ENCODE measurements at places on chromosomes 1 and 21.

DNA sequence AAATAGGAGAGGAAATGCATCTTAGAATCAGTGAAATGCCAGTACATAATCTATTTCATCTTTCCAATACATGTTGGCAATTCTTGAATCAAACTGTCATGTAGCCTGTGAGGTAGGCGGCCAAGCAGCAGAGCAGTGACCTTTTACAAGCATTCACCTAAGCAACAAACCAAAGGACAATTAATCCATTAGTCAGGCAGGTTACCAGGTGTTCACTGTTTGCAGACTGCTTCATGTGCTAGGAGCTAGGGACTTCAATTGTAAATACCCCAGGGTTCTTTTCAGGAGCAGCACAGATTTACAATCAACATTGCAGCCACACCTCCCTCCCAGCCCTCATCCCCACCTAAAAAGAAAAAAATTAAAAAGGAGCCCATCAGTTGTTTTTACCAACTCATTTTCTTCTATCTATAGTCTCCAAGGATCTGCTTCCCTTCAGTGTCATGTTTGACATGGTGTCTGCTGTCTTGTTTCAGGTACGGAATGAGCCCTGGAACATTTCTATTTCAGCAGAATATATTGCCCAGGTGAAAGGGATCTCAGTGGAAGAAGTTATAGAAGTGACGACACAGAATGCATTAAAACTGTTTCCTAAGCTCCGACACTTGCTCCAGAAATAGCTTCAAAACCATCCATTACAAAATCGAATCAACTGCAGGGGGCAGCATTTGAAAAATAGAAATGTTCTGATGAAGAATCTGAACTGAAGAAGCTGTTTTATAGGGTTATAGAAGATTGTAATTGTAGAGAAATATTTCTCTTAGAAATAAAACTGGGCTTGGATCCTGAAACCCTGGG is 23.0 kb downstream of the TATDN3 start:
- no peak for DNase-seq

- no peak for DNase-seq
These were observed 1583.3 kb downstream of the MRPL39 start for GRCh38 chr21:24023936-24024335.

GRCh38 chr1:214076708-214077065 is 88.9 kb downstream of the PROX1 start:
- DNase-seq = no peak

- no peak for DNase-seq
These were observed 116.2 kb downstream of the TGFB2 start for GRCh38 chr1:218461351-218461750.

GRCh38 chr1:64686828-64687724 is 57.8 kb upstream of the RAVER2 start:
- DNase-seq = peak; percentile 38

DNA sequence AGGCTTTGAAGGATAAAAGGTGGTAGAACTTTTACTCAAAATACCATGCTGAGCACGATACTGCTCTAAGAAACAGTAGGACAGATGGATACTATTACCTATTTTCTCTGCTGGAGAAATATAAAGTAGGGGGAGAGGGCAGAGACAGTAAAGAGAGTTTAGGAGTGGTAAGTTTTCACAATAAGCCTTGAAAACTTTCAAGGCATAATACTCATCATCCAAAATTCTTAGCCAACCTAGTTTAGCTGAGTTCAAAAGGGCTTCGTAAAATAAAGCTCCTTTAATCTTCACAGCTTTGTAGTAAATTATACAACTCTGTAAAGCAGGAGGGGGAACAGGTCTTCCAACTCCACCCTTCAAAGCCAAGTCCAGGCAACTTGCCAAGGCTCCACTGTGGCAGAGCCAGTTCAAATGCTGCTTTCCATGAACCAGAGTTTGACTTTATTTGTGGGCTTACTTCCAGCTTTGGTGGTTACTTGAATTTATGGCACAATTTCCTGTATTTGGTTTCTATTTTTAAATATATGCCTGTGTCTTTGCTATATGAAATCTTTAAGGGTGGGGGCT is 15.5 kb downstream of the TEX38 start:
- no peak for DNase-seq

DNA sequence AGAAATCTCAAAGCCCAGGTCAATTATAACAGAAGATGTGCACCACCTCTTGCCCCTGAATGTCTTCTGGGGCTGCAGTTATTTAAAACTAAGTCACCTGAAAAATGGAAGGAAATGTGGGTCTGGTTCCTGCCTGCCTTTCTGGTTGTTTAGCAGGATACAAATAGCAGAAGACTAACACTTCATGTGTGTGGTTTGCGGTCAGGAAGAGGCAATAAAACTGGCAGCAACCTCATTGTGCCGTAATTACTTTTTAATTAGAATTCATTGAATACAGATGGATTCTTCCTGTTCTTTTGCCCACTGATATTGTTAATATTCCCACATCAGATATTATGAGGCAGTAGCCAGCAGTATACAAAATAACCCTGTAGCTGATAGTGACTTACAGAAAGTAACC is 345.7 kb downstream of the ZNF326 start:
- no peak for DNase-seq

GRCh38 chr1:198741744-198742143 is 102.9 kb downstream of the PTPRC start:
- no peak for DNase-seq

GRCh38 chr1:55702064-55702463 is 486.9 kb upstream of the USP24 start:
- no peak for DNase-seq

DNA sequence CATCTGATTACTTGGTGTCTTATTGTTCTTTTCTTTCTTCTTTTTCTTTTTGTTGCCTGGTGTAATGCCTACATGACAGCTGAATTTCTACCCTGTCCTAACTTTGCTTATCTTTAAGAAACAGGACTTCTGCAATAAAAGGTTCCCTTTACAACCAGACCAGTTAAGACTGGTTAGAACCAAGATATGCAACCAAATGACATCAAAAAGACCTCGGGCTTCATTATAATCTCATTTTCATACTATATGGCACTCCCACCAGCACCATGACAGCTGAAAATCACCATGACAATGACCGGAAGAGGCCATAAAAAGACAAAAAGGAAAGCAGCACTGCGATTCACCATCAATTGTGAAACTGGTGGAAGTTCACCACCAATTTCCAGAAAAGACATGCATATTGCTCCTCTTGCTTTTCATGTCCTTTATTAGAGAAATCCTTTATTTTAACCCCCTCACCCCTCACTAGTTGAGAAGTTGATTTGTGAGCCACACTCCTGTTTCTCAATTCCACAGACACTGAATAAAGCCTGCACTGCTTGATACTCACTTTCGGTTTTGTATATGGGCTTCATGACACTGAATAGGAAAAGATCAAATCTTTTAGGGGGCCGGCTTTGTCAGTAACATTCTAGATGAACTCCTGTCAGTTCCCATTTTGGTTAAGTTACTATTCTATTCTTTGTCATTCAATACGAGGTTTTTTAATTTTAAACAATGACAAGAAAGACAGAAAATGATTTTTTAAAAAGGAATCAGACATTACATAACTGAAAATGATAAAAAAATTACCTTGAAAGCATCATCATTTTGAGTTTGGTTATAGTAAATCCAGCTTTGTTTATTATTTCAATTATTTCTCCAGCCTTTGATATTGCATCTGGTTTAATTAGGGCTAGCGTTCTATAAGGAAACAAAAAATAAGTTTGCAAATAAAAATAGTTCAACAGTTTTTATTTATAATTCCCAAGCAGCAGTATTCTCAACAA is 58.1 kb downstream of the NME7 start:
- DNase-seq = no peak

DNA sequence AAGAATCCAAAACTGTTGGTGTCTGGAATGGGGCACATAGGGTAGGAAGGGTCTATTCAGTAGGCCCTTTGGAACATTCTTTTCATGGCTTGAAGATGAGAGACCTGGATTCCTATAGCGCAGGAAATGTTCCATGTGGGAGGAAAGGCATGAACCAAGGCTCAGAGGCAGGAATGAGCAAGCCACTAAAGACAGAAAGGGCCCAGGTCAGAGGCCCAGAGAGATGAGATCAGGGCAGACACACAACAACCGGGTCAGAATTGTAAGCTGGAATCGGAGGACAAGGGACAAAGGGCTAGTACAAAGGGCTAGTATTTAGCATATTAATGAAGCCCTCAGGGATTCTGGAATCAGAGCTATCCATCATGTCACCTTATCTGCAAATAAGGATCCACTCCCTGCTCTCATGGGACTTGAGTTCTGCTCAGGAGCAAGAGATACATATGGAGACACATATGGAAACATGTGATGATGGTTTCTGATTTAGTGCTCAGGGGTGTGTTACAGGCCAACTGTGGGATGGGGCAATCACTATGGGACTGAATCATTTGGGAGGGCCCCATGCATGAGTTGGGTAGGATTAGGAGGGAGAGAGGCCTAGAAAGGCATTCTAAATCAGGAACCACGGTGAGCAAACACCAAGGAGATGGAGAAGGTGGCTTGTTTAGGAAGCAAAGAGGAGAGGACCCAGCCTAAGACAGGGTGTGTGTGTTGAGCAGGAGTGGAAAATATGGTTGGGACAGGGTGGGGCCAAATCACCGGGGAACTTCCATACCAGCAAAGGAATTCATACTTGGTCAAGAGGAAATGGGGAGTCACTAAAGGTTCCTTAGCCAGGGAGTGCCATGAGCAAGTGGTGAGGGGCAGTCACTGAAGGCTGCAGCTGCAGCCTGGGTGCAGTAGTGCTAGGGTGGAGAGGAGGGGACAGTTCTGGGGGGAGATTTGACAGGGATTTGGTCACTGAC is 8.6 kb downstream of the NECTIN4 start:
- DNase-seq = no peak

- no peak for DNase-seq
These were observed 2.9 kb downstream of the MXRA8 start for GRCh38 chr1:1355416-1355815.

DNA sequence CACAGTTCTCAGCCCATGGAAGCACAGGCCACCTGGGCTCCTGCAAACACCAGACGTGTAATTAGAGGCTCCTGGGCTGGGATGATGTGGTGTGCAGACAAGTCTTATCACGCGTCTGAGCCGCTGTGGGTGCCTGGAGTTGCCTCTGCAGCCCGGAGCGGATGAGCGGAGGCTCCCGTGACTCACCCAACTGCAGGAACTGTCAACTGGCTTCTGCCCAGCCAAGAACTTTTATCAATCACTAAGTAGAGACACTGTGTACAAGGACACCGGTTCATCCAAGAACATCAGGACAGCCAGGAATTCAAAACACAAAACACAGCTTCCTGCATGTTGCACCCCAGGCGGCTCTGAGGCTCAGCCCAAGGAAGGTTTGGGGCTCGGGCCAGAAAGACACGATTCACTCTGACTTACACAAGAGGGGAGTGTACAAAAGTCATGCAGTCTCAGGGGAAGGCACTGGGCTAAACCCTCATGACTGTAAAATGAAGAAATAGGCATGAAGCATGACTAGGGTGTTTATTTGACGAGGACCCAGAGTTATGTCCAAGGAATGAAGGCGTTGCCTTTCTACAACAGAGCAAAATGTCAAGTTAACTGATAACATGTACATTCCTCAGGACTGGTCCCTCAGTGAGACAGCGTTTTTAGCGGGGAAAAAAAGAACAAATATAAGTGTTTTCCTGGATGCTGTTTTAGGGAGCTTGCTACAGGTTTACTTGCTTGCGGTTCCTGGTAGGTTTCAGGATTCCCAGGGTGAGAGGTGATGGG is 21.1 kb downstream of the ERRFI1 start:
- DNase-seq = no peak

GRCh38 chr1:224506141-224506814 is 71.7 kb upstream of the WDR26 start:
- no peak for DNase-seq

GRCh38 chr21:41011951-41012366 is 156.0 kb upstream of the BACE2 start:
- no peak for DNase-seq

GRCh38 chr1:212498283-212499040 is 65.7 kb downstream of the NENF start:
- no peak for DNase-seq

DNA sequence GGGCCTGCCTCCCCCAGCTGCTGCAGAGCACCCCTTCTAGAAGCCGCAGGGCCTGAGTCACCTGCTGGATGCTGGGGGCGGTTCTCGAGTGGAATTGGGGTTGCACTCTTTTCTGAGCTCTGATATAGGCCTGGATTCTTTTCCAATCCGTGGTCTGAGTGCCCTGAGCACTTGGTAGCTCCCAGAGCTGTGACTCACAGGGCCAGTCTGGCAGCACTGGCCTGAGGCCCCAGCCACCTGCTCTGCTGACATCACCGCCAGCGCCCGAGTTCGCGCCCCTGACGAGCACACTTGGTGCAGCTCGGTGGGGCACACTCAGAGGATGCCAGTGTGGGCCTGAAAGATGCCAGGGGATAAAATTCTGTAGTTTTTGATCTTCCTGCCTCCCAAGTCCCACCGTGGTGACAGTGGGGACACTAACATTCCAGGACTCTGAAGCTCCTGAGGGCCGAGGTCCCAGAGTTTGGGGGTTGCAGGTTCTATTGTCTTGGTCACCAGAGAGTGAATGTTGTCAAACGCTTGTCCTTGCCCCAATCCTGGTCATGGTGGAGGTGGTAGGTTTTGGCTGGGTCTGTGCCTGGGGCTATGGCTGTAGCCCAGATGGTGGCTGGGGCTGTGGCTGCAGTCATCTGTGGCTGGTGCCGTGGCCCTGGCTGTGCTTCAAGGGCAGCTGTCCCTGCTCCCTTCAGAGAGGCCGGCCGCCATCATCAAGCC is 74.6 kb downstream of the OBSCN start:
- DNase-seq = no peak

GRCh38 chr1:8165595-8166360 is 139.7 kb upstream of the ERRFI1 start:
- no peak for DNase-seq

- peak; percentile 30 for DNase-seq
These were observed 3.0 kb upstream of the FOXD3 start for GRCh38 chr1:63319046-63320021.

GRCh38 chr1:36322041-36322785 is 1.2 kb downstream of the EVA1B start:
- no peak for DNase-seq

DNA sequence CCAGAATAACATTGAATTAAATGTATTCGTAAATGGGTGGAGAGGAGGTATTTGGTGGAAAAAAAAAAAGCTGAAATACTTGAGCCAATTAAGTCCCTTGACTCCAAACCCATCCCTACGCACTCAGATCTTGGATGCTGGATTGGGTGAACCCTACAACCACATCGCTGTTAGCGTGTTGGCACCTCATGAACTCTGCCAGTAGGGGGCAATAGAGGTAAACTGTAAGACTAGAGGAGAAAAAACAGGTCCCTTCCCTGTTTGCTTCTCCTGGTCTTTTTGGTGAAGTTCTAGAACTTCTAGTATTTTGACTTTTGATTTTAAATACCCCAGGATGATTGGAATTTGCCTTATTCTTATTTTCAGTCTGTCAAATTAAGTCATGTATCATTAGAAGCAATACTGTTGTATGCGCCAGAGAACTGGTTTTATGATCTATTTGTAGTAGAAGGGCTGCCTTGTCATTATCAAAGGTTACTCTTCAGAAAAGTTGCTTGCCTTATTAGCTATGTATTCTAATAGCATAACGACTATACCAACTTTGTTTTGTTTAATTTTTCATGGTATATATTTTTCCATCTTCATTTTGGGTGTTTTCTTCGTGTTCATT is 1.9 kb upstream of the OR13G1 start:
- DNase-seq = peak; percentile 8

- no peak for DNase-seq
These were observed 25.5 kb downstream of the CDC14A start for GRCh38 chr1:100377590-100378361.

Data from CD4-positive, alpha-beta memory T cell (primary cell).